ENCODE measurements at places on chromosomes 13 and 19. TPM values are rescaled to one million over a fixed set of nuclear protein-coding genes. Genes with fewer than 3 reads are reported as not detected.

- no peaks in the 10 kb centered on the region for H3K27me3 ChIP-seq
- DNase-seq = no peak
- H3K4me1 ChIP-seq = no peaks in the 10 kb centered on the region
- H3K27ac ChIP-seq = no peak within 1 kb of the TSS
These were observed at the start of gene ELSPBP1 for GRCh38 chr19:47994209-47994802. Gene ELSPBP1, plus strand, starts transcription at chr19:47994632. Its CDS starts 14,036 bp downstream, at chr19:48008668.

DNA sequence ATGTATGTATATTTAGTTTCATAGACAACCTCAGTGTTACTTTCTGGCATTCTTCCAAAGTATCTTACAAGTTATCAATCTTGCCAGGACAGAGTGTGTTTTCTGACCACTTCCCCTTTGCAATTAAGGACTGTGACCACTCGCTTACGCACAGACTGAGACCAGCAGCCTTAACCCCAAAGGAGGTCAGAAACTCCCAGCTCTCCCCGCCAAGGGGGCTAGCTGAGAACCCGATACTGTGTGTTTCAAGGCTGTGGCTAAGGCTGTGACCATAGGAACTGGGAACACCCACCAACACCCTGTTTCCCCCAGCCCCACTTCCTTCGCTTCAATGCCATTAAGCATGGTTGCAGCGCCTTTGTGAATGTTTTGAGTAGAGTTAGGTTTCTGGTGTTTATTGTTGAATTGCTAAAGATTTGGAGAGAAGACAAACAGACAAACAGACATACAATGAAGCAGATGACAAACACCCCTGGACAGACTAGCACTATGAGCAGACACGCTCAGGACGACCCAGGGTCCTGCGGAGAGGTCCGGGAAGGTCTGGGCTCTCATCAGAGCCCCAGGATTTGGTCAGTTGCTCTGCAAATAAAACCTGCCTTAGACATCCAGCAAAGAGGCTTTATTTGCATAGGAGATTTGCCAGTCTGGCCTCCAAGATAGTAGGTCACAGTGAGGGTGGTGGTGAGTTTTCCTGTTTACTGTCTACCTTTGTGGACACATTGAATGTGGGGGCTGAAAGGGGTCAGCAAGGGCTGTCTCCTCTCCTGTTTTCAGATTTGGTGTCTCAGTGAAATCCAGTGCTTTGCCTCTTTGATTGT, 25.0 kb upstream of the TNFSF11 start:
- no peak for DNase-seq
- no peaks in the 10 kb centered on the region for H3K4me1 ChIP-seq
- no peaks in the 10 kb centered on the region for H3K36me3 ChIP-seq
- no peak overlapping the region for H3K27ac ChIP-seq
- H3K4me3 ChIP-seq = no peak overlapping the region
- no peaks in the 10 kb centered on the region for H3K27me3 ChIP-seq

DNA sequence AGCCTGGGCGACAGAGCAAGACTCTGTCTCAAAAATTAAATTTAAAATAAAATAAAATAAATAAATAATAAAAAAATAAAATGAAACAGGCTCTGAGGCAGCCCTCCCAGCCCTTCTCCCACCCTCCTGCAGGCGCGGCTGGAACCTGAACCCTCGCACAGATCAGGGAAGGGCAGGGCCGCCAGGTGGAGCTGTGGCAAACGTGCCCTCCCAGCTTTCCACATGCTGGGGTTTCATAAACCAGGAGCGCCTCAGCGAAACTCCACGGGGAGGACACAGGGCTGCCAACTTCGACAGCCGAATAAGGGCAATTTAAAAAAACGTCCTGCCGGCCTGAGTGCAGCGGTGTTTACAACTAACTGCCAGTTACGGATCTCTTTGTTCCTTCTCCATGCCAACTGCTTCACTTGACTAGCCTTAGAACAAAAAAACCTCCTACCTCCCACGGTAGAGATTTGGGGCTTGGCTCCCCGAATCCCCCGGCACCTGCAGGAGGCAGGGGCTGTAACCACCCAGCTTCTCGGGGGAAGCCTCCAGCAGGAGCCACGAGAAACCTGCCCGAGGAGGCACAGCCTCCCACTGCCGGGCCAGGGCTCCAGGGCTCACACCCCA, 15.9 kb downstream of the ZNF787 start:
- peak overlapping the region; percentile 23 for H3K27ac ChIP-seq
- peak; percentile 72 for DNase-seq
- H3K27me3 ChIP-seq = no peaks in the 10 kb centered on the region
- no peaks in the 10 kb centered on the region for H3K36me3 ChIP-seq

DNA sequence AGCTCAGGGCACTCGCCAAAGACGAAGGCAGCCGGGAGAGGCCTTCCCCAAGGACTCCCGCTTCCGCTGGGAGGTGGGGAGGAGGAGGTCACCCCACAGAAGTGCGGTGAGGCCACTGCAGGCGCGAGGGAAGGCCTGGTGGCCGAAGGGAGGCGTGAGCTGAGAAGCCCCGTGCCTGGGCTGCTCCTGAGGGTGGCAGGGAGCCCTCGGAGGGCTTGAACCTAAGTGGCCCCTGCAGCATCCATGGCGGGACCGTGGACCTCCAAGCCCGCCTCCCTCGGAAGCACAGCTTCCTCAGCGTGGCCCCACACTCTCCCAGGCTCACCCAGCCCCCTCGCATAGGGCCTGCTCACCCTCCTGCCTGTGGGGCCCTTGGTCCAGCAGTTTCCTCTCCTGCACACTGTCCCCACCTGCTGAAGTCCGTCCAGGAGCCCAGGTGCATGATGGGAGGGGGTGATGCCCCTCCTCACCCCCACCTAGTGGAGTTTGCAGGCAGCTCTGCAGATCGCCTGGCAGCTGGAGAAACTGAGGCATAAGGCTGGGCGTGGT, 25.9 kb downstream of the EFNA2 start:
- no peaks in the 10 kb centered on the region for H3K27me3 ChIP-seq
- no peak for DNase-seq
- no peaks in the 10 kb centered on the region for H3K36me3 ChIP-seq
- H3K4me1 ChIP-seq = peaks cover 4% of the 10 kb centered on the region

- peak overlapping the region; percentile 7 for H3K4me3 ChIP-seq
- peaks cover 5% of the 10 kb centered on the region for H3K4me1 ChIP-seq
- DNase-seq = no peak
- H3K27me3 ChIP-seq = no peaks in the 10 kb centered on the region
These were observed 20.6 kb downstream of the HCN2 start for GRCh38 chr19:610071-610800.

DNA sequence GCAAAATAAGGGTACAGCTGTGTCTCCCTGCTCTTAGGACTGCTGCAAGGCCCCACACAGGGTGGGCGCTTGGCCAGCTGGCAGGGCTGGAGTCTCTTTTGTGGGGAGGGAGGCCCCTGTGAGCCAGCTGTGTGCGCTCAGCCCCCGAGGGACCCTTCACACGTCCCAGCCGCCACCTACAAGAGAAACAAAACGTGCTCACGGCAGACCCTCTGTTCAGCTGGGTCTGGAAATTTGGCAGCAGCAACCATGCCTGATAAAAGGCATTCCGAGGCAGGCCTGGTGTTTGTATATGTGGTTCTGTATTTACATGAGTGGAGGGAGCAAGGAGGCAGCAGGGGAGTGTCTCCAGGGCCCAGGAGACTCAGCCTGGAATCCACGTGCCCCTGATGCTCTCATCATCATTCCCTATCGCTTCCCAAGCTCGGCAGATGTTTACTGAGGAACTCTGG, 49.7 kb downstream of the CRTC1 start:
- DNase-seq = peak; percentile 80
- H3K27ac ChIP-seq = no peak overlapping the region
- no peaks in the 10 kb centered on the region for H3K36me3 ChIP-seq
- peaks cover 11% of the 10 kb centered on the region for H3K4me1 ChIP-seq

DNA sequence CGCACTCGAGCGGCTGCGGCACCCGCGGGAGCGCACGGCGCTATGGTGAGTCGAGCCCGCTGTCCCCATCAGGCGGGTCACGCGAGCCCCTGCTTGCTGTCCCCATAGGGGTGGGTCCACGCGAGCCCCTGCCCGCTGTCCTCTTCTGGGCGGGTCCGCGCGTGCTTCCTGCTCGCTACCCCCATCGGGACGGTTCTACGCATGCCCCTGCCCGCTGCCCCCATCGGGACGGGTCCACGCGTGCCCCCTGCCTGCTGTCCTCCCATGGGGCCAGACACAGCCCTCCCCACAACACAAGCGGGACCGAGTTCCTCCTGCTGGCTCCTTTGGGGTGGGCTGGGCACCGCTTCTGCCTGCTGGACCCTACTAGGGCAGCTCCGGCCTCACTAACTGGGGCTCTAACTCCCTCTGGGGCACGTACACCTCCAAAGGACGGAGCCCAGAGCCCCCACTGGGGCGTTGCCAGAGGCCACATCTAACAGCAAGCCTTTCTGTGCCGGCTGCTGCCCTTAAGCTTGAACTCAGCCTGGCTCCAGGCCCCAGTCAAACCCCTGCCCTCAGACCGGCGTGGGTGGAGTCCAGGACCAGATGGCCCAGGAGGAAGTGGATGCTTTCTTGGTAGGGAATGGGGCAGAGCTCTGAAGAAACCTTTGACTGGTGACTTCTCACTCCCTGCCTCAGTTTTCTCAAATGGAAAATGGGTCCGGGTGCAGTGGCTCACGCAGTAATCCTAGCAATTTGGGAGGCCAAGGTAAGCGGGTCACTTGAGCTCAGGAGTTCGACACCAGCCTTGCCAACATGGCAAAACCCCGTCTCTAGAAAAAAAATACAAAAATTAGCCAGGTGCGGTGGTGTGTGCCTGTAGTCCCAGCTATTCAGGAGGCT, 722 bp downstream of the COLGALT1 start:
- peak overlapping the region; percentile 69 for H3K4me3 ChIP-seq
- H3K27me3 ChIP-seq = no peaks in the 10 kb centered on the region
- H3K36me3 ChIP-seq = no peaks in the 10 kb centered on the region
- H3K4me1 ChIP-seq = peaks cover 9% of the 10 kb centered on the region

- DNase-seq = no peak
- no peak overlapping the region for H3K27ac ChIP-seq
- no peak overlapping the region for H3K4me3 ChIP-seq
- H3K36me3 ChIP-seq = no peaks in the 10 kb centered on the region
- no peaks in the 10 kb centered on the region for H3K27me3 ChIP-seq
These were observed 12.7 kb upstream of the ZNF443 start for GRCh38 chr19:12453495-12453894.

GRCh38 chr19:16554776-16555175, 12.5 kb upstream of the CHERP start:
- DNase-seq = no peak
- H3K27me3 ChIP-seq = no peaks in the 10 kb centered on the region
- H3K4me1 ChIP-seq = no peaks in the 10 kb centered on the region
- H3K27ac ChIP-seq = no peak overlapping the region
- H3K4me3 ChIP-seq = no peak overlapping the region
- H3K36me3 ChIP-seq = no peaks in the 10 kb centered on the region

DNA sequence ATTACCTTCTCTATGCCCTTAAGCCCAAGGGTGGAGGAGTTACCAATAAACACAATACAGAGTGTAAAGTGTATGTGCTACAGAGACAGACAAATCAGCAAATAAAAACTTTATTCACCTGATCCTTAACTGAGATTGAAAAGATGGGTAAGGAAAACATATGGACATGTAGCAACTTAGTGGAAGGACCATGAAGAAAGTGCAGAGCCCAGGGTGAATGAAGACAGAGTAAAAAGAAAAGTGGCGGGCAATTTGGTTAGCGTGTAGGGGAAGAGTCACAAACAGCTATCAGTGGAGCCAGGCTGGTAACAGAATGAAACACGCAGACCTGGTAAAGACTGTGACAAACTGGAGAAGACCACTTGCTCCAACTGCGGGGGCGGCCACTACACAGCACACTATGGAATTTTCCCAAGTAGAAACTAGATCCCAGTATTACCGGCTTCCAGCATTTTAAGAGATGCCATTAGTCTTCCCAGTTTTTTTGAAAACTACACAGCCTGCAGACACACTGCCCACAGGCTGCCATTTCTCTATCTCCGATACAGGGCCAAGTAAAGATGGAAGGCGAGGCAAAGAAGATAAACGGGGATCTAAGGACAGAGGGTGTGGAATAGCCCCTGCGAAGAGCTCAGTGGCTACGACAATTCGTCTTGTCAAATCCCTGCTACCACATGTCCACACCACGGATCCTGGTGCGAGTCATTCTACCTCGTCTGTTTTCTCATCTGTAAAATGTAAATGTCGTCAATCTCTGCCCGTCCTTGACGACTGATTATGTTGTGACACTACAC, 1.2 kb downstream of the UQCRFS1 start:
- peaks cover 5% of the 10 kb centered on the region for H3K4me1 ChIP-seq
- H3K27ac ChIP-seq = no peak overlapping the region
- H3K27me3 ChIP-seq = no peaks in the 10 kb centered on the region

DNA sequence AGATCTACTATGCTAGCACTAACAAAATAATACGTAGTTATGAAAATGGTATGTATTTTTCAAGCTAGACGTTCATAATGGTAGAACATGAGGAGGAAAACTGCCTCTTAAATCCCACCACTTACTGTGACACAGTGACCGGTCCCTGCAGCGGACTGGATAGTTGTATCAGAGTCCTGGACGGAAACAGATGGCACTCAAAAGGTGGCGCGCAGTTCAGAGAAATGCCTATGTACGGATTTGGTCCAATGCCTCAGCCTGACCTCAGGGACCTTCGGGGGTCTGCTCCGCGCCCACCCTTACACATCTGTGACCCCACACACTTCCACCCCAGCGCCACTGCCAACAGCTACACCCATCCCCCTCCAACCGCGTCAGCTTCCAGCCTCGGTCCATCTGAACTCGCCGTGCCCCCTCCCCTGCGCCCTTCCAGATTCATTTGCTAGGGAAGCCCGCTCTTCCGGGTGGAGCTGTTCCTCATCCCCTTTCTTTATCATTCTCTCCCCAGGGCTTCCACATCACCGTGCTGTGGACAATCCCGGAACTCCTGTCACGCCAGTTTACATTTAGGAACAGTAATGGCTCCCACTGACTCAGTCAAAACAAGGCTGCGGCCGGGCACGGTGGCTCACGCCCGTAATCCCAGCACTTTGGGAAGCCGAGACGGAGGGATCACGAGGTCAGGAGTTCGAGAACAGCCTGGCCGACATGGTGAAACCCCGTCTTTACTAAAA, 792 bp upstream of the LENG8 start:
- peak; percentile 76 for DNase-seq
- H3K4me3 ChIP-seq = peak overlapping the region; percentile 68
- no peaks in the 10 kb centered on the region for H3K27me3 ChIP-seq
- H3K27ac ChIP-seq = peak overlapping the region; percentile 78
- H3K4me1 ChIP-seq = peaks cover 7% of the 10 kb centered on the region

- no peak overlapping the region for H3K27ac ChIP-seq
- H3K27me3 ChIP-seq = no peaks in the 10 kb centered on the region
- no peaks in the 10 kb centered on the region for H3K4me1 ChIP-seq
- H3K4me3 ChIP-seq = no peak overlapping the region
These were observed 75.7 kb downstream of the DPF1 start for GRCh38 chr19:38148337-38148736.

DNA sequence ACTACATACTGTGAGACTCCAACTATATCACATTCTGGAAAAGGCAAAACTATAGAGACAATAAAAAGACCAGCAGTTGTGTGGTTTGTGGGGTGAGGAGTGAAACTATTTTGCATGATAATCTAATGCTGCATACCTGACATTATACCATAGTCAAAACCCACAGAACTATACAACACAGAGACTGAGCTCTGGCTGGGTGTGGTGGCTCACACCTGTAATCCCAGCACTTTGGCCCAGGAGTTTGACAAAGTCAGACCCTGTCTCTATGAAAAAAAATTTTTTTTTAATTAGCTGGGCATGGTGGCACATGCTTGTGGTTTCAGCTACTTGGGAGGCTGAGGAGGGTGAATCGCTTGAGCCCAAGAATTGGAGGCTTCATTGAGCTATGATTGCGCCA, 11.9 kb downstream of the ZNF541 start:
- H3K4me1 ChIP-seq = no peaks in the 10 kb centered on the region
- H3K4me3 ChIP-seq = no peak overlapping the region
- H3K36me3 ChIP-seq = no peaks in the 10 kb centered on the region
- no peaks in the 10 kb centered on the region for H3K27me3 ChIP-seq
- no peak overlapping the region for H3K27ac ChIP-seq

The TPTE2 gene
- total RNA-seq = not detected

The RGS9BP gene
- total RNA-seq = 0.31 TPM

Measured in ovary (tissue), 10 donors.